Activated gamma-delta T cell treated with anti-CD3 and anti-CD28 coated beads, Interleukin-2, amount 50 U/mL, for 16 hours (primary cell): ENCODE measurements at places on chromosomes 12 and 14.

DNA sequence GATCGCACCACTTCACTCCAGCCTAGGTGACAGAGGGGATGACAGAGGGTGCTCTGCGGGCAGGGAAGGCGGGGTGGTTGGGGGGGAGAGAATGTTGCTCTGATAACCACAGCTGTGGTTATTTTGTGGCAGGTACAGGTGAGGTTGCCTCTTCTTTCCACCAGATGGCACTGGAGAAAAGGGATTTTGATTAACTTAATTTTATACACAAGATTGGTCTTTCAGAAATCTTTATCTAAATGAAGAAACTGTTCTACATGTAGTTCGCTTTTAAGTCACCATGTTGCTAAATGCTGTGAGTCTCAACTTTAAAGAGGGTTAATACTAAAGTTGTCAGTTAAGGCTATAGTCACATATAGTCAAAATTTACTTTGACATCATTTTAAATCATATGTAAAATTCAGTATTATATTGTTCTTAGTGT is 25.7 kb downstream of the FGF23 start:
- peak; percentile 38 for DNase-seq

GRCh38 chr14:36981832-36982529 is 190.4 kb downstream of the SLC25A21 start:
- no peak for DNase-seq

DNA sequence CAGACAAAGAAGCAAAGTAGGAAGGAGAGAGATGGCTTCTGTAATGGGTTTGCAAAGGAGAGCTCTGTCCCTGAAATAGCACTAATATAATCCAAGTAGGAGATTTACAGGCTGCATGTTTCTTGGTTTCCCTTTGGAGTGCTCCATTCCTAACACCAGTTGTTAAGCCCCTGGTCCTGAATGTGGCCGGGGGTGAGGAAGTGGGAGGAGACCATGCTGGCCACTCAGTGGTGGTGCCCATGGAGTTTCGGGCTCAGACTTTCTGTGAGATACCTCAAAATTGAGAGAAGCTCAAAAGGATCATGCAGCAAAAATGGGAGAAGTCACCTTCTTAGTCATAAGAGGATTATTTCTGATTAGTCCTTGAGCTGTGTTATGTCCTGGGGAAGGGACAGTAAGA is 88.5 kb downstream of the DAD1 start:
- DNase-seq: no peak

DNA sequence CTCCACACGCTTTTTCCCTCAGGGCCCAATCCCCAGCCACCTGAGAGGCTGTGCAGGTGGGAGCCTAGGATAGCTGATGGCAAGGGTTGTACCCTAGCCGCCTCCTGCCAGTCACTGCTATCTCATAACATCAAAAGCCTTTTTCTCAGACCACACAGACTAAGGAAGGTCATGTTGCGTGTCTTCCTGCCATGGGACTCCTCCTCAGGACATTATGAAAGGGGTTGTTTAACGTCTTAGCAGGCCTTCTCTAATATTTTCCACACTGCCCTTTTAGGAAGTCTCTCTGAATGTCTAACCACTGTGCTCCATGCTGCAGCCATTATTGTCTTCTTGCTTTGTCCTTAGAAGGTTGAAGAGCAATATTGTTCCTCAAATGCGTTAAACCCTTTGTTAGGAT is 7.6 kb upstream of the SMUG1 start:
- DNase-seq: no peak

DNA sequence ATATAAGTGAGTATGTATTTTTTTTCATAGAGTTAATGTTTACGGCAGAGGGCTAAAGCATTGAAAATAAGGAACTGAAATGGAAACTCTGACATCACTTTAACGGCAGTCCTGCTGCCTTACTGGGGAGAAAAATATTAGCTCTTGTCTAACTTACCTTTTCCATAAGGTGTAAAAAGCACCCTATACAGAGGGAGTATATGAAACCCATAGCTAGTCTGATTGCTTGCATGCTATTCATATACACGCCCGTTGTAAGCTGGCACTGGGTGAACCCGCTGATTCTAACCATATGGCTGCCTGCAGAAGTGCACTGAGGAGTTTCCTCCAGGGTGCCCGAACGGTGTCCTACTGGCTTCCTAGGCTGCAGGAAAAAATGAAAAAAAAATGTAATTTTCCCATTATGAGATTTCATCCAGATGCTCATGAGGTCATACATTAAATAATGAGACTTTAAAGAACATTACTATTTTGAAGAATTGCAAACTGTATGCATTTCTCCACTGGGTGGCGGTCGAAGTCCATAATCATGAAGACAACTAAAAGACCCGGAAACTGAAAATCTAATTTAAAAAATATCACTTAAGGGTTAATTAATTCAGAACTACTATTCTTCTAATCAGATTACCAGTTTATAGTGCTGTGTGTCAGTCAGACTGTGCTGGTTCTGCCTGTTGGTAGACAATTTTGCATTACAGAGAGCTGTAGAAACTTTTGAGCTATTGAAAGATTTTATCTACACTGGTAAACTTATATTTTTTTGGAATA is 144.7 kb downstream of the ALX1 start:
- DNase-seq: no peak
